ENCODE measurements at places on chromosomes 13 and 19.
A peak's percentile ranks its signal among the peaks of the same experiment; 100 is the strongest.

DNA sequence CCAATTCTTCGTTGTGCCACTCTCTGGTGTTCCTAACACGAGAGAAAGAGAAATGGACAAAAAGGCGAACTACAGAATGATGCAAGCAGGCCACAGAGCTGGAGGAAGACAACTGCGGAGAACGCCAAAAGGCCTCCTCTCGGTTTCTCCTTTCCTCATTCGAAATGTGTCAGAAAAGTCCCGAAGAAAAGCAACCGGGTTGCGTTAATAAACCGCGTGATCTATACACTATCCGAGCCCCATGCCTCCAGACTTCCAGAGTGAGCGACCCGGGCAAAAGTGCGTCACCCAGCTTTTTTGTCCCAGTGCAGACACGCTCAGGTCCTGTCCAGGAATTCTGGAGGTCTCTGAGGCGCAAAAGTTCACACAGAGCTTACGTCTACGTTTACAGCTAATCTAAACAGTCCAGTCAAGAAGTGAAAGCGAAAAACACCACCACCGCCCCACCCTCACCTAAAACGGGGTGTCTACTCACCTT lies 413 bp downstream of the N4BP2L2 start:
- DNase-seq: no peak

- no peak for DNase-seq
These were observed 32.2 kb upstream of the TNFAIP8L1 start for GRCh38 chr19:4606921-4607678.

DNA sequence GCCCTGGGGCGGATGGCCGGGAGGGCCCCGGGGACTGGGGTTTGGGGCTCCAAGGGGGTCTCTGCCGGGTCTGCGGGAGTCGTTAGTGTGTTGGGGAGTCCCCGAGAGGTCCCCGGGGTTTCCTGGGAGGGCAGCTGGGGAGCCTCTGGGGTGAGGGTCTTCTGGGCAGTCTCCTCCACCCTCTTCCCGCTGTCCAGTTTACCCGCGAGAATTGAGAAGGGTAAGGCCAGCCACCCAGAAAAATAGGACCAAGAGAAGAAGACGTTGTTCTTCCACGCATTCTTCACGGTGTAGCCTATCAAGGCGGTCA lies 1.0 kb upstream of the ETFB start:
- DNase-seq: no peak

DNA sequence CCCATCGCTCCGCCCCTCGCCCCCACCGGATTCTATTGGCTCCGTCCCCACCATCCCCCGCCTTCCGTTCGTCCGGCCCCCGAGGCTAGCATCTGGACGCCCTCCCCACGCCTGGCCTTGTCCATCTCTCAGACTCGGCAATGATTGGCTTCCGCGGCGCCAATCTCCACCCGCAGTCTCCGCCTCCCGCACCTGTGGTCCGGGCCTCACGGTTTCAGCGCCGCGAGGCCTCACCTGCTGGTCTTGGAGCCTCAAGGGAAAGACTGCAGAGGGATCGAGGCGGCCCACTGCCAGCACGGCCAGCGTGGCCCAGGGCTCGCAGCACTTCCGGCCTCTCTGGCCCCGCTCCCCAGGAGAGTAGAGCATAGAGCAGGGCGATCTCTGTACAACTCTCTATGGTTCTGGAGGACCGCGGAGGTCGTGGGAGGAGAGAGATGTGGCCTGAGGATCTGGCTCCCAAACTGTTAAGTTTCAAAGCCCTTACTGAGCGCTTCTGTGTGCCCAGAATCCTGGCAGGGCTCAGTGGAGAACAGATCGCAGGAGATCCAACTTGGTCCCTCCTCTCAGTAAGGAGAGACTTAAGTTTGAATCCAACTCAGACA lies at the start of gene ERCC1:
ERCC1 (minus strand) TSS at position 329 of the 602 bp plus-strand sequence. CDS start 543 bp downstream, outside the sequence.
- DNase-seq: no peak

GRCh38 chr19:46840498-46840942 lies 10.1 kb downstream of the AP2S1 start:
- no peak for DNase-seq

- no peak for DNase-seq
These were observed 11.4 kb downstream of the PCCA start for GRCh38 chr13:100100115-100100879.

DNA sequence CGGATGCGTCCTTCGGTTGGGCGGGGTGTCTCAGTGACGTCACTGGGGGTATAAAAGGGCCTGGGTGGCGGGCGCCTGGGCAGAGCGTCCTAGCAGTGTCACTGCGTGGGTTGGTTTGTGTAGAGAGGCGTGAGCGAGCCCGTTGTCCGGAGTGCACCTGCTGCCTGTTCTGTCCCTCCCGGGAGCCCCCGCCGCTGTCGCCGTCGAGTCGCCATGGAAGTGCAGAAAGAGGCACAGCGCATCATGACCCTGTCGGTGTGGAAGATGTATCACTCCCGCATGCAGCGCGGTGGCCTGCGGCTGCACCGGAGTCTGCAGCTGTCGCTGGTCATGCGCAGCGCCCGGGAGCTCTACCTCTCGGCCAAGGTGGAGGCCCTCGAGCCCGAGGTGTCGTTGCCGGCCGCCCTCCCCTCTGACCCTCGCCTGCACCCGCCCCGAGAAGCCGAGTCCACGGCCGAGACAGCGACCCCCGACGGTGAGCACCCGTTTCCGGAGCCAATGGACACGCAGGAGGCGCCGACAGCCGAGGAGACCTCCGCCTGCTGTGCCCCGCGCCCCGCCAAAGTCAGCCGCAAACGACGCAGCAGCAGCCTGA lies 2.9 kb downstream of the IER2 start:
- DNase-seq: peak; percentile 89

GRCh38 chr19:57419439-57419838 lies 8.5 kb downstream of the ZNF17 start:
- DNase-seq: no peak

DNA sequence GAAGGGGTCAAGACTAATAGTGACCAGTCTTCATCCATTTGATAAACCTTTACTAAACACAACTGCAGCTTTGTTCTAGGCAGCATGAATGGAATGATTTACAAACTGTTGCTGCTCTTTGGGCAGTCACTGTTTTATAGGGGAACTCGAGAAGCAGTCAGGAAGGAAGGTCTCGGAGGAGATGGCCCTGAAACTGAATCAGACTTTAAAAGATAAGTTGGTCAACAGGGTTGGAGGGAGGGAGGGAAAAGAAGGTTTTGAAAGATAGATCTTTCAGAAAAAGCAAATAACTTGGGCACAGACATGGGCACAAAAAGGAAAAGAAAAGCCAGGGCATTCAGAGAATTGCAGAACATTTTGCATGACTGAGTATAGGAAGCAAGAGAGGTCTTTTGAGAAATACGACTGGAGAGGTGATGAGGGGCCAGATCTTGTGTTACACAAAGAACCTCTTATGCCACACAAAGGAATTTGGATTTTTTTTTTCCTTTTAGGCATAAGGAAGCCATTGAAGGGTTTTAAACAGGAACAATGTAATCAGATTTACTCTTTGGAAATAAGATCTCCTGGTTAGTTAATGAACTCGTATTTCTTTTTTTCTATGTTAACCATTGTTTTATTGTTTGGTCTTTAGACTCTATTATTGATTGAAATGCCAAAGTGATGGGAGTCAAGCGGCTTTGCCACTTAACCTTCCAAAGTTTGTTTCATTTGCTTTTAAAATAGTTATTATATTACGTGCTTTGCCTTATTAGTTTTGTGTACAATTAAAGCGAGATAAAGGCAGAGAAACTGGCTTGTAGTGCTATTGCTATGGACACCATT lies 37.5 kb upstream of the SACS start:
- DNase-seq: no peak

GRCh38 chr19:46721269-46722003 lies 4.5 kb upstream of the PRKD2 start:
- no peak for DNase-seq

DNA sequence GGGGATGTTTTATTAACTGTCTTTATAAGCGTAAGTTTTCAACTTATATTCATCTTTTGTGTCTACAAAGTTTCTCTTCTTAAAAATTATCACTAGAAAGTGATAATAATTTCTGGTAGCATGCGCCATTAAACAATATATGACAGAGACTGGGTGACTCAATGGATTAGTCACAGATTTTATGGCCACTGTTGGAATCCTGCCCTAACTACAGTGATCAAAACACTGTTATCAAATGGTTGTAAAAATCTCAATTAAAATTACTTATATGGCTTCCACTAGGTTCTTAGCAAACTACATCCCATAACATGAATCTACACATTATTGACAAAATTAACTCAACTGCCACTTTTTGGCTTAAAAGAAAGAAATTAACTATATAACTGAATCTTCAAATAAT lies 350.0 kb downstream of the DACH1 start:
- no peak for DNase-seq

DNA sequence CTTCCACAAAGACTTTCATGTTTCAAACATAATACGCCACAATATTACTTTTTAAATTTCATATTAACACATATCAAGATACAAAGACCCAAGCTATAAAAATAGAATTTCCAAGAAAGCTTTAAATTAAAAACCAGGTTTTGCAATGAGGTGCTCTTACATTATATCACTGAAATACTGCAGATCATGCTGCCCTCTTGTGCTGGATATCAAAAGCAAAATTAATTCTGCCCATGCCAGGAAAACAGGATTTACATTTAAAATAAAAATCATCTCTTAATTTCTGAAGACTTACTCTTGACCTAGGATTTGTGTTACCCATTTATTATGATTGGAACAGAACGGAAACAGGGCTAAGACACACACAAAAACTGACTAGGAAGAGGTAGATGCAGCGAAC lies 145.0 kb downstream of the ABCC4 start:
- no peak for DNase-seq

GRCh38 chr13:40371531-40372125 lies 294.8 kb downstream of the FOXO1 start:
- DNase-seq: no peak

DNA sequence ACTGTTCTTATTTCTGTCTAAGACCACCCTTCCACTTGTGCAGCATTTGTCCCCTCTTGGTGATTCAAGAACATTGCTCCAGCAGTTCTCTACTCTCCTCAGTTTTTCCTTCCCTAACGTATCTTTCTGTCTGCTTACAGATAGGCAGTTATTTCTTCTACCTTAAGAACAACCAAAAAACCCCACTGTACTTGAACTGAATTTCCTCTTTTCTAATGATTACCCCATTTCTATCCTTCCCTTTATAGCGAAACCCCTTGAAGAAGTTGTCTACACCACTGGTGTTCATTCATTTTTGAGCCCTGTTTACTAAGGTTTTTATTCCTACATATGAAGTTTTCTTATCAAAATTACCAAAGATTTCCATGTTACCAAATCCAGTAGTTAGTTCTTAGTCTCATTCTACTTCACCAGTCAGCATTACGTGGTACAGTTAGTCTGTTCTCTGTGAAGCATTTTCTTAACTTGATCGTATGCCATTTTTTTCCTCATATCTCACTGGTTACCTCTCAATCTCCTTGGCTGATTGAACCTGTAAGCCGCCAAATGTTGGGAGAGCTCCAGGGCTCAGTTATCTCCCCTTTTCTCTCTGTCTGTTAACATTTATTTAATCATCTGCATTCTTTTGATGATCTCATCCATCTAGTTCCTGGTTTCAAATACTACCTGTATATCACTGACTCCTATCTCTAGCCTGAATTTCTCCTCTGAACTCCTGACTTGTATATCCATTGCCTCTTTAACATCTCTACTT lies 9.0 kb downstream of the LSM14A start:
- DNase-seq: no peak

- DNase-seq: no peak
These were observed 1.4 kb upstream of the RASL11A start for GRCh38 chr13:27269114-27269665.
